ENCODE measurements at places on chromosomes 3 and 15.

- peak; percentile 60 for DNase-seq
Observed at GRCh38 chr3:42702066-42702951, at the start of gene HHATL. Gene HHATL, minus strand, starts transcription at chr3:42702798. Its CDS starts 1,972 bp downstream, at chr3:42700826.

DNA sequence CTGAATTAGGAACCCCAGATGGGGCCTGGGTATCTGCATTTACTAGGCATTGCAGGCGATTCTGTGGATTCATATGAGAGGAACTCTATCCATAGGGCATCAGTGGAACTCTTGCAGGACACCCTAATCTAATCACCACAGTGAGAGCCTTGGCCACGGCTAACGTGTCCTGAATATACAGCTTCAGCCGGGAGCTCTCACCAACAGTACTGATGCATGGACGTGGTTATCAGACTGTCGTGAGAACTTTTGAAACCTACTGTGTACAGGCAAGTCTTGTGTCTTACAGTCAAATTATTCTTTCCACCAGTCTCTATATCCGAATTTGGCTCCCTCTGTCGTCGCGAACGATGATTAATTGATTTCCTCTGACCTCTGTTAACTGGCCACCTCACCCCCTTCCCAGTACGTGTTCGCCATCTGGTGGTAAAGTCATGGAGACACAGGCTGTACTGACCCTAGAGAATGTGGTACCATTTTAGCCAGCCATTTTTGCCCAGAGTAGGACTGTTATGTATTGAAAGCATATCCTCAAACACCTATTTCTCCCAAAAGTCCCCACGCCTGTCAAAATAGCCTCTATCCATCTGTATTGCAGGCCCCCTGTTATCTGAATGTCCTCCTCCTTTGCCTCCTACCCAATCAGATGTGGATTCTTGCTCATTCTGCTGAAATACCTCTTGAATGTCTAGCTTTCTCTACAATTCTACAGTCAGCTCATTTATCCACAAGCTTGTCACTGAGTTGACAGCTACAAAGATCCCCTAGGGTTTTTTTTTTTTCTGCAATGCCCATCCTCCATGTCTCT is 39.7 kb downstream of the GLDN start:
- DNase-seq: no peak

- DNase-seq: no peak
Observed at GRCh38 chr15:84816694-84817465, at the start of gene ALPK3. Gene ALPK3, plus strand, starts transcription at chr15:84817356. Its CDS starts 97 bp downstream, at chr15:84817453.

GRCh38 chr3:153008226-153008625 is 153.8 kb upstream of the RAP2B start:
- DNase-seq: no peak

DNA sequence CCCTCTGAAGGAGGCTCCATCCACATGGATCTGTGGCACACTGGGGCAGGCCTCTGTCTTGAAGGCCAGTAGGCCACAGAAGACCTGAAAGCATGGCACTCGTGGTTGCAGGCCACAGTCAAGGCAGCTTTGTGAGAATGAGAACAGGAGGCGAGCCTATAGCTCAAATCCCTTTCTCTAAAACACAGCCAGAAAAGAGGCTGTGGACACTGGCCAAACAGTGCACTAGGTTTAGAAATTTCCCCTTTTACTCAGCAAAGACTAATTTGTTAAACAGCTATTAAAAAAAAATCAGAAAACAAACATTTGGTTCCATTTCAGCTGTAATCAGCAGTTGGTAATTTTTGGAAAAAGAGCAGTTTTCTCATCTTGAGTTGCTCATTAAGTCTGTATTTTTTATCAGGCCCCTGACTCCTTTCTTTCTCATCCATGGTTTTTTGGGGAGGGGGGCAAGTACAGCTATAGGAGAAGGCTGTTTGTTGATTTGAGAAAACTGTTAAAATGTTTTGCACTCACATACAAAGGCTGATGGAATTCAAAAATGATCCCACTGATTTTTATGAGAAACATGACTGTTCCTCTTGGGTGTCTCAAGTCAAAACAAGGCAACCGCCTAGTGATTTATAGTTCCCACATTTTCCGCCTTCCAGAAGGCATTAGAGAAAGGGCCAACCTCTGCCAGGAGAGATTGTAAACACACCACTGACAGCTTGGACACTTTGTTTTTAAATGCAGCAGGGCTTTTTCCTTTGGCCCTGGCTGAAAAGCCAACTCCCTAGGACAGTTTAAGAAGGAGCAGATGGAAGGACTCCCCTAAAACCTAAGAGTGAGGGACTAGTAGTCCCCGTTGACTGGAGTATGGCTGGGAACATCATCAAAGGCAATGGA is 28.1 kb downstream of the PARP16 start:
- DNase-seq: no peak

DNA sequence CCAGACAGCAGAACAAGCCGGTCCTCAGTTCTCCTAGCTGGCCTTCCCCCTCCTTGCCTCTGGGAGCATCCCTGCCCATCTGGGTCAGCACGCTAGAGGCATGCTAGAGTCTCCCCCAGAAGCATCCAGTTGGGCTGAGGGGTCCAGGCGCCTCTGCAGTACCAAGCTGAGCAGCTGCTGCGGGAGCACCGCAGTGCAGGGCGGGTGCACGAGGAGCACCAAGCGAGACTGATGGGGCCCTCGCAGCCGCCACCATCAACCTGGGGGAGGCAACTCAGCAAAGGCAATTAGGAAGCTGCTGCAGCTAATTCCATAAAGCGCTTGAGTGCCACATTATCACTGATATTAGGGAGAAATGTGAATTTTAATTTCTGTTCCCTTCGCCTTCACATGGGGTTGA is 12.4 kb downstream of the CACNA2D3 start:
- no peak for DNase-seq

DNA sequence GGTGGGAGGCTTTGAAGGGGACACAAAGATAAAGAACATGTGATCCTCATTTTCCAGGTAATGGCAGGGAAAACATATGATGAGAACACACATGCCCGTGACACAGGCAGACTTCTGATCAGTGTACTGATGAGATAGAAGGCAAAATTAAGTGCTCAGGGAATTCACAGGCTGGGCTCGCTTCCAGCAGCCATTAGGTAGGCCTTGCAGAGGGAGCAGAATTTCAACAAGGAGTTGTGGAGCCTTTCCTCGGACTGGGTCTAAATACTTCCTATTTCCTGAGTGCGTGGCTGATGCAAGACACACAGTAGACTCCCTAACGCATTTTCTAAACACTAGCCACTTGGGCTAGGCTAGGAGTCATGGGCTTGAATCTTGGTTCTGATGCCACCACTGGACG is 74.0 kb upstream of the ETV5 start:
- DNase-seq: no peak

DNA sequence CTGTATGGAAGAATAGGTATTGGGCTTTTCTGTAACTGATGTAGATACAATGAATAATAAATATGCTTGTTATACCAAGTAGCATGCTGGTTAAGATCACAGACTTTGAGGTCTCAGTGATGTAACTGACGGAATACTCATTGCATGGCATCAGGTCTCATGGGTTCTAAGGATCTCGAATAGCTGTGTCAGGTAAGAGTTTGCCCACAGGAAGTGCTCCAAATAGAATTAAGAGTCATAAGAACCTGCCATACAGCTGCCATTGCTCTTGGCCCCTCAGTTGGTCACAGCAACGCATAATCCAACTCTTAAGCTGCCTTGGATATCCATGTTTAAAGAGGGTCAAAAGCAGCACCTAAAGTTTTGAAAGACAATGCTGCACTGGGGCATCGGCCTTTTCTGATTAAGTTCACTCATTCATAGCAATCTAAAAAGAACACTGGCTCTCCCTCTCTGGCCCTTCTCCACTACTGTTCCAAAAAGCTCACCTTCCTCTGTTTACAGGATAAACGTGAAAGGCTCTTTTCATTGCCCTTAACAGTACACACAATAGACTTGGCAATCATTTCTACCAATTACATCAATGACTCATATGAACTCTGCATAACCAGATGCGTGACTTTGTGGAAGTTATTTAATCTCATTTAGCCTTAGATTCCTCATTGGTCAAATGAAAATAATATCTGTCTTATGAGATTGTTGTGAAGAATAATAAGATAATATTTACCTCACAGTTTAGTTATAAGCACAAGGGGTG is 74.6 kb downstream of the ZBTB20 start:
- DNase-seq: no peak

- no peak for DNase-seq
Observed at GRCh38 chr3:47715928-47716327, 65.8 kb downstream of the SMARCC1 start.

- DNase-seq: no peak
Observed at GRCh38 chr15:87896936-87897335, 359.6 kb downstream of the NTRK3 start.

DNA sequence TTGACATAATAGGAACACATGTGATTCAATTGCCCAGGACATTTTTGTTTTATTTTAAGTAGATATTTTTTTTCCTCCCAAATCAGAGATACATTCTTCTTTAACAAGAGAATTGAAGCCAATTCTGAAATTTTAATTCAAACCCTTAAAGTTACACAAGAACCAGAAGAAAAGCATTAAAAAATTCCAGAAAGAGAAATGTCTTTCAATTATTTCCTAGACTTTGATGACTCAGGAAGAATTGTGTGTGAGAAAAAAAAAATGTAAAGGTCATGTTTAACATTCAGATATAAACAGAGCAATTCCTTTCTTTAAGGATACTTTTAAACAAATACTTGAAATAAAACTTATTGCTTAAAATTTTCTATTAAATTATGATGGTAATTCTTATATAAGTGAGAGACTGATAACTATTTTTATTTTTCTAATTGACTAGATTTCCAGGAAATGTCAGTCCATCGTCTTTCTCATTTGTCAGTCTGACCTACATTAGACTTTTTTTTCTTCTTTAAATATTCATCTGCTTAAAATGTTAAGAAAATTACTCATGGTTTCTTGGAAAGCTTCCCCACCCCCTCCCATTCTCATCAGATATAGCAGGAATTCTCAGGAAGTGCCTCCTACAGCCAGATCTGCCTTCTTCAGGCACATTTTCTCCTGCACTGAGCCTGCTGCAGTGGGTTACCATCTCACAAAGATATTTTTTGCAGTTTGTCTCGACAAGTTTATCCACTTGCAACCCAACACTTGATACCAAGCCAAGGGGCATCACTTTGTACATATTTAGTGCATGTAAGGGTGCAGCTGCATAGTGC is 261.8 kb upstream of the CBLB start:
- DNase-seq: no peak

DNA sequence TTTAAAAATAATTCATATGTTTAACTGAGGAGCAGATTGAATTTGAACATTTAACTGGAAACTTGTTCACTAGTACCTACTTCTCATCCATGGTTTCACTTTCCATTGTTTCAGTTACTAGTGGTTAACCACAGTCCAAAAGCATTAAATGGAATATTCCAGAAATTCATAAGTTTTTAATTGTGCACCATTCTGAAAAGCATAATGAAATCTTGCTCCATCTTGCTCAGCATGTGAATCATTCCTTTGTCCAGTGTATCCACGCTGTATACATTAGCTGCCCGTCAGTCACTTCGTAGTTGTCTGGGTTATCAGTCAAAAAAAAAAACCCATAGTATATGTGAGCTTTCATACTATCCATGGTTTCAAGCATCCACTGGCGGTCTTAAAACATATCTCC is 217.6 kb downstream of the TPRG1 start:
- no peak for DNase-seq

DNA sequence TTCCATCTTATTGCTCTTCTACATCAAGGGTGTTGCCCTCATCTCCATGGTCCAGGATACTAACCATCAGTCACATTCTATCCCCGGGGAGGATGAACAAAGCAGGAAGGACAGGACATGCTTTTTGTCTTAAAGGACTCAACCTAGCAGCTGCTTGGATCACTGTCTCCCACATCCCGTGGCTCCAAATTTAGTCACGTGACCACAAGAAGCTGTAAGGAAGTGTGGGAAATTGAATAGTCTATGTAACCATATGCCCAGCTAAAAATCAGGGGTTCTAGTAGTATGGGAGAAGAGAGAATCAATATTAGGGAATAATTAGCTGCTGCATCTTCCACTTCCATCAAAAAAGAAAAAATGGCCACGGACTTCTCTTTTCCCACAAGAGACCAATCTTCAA is 18.2 kb upstream of the CMSS1 start:
- no peak for DNase-seq

DNA sequence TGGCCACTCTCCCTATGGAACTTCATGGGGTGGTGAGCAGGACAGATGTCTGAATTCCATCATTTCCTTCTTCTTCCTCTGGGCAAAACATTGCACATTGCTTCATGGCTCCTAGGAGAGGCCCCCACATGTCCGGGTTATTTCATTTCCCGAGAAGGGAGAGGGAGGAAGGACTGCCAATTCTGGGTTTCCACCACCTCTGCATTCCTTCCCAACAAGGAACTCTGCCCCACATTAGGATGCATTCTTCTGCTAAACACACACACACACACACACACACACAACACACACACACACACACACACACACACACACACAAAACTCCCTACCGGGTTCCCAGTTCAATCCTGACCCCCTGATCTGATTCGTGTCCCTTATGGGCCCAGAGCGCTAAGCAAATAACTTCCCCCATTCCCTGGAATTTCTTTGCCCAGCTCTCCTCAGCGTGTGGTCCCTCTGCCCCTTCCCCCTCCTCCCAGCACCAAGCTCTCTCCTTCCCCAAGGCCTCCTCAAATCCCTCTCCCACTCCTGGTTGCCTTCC is 1.9 kb downstream of the RHO start:
- no peak for DNase-seq

GRCh38 chr15:63255489-63255990 is 21.9 kb upstream of the APH1B start:
- DNase-seq: no peak

DNA sequence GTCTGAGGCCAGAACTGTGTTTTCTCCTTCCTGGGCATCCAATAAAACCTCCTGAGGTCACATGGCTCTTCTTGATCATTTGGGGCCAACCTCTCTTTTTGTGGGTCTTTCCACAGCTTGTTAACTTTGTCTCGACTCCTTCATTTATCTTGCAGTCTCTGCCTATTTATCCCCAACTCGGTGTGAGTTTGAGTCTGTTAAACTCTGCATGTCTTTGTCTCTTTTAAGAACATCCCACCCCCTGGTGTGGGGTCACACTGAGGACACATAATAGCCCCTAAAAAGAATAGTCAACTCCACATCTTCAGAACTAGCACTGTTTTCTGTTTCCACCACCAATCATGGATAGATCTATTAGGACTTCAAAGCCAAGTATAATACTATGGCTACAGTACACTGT is 187.2 kb downstream of the TLE3 start:
- DNase-seq: no peak

DNA sequence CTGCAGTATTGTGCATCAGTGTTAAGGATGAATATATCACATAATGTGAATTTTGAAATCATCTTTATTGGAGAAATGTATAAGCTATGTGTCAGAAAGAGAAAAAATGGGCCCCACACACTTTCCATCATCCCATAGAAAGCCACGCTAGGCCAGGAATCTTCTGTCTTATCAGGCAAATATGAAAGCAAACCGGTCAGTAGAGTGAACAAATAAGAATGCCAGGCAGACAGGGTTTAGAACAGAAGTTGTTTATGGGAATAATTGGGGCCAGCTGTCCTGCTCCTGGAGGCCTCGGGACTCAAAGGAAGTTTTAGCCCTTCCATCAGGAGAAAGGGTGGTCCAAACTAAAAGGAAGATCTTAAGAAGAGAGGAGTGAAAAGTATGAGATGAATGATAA is 39.5 kb downstream of the ZNF280D start:
- DNase-seq: no peak

GRCh38 chr3:160134454-160134853 is 90.8 kb upstream of the C3orf80 start:
- DNase-seq: no peak

Data from activated effector memory CD4-positive, alpha-beta T cell treated with anti-CD3 and anti-CD28 coated beads, Interleukin-2, amount 50 U/mL, for 16 hours (primary cell).